ENCODE measurements at places on chromosomes 6 and 20. TPM values are rescaled to one million over a fixed set of nuclear protein-coding genes. Genes with fewer than 3 reads are reported as not detected.

The DHX35 gene
- total RNA-seq: 10.5 TPM

The VWA7 gene
- total RNA-seq: 0.31 TPM

The CGA gene
- not detected for total RNA-seq

The TMEM217 gene
- 1.6 TPM for total RNA-seq

The SRC gene
- 24.1 TPM for total RNA-seq
